ENCODE measurements at places on chromosomes 6 and 20.
A peak's percentile ranks its signal among the peaks of the same experiment; 100 is the strongest.

DNA sequence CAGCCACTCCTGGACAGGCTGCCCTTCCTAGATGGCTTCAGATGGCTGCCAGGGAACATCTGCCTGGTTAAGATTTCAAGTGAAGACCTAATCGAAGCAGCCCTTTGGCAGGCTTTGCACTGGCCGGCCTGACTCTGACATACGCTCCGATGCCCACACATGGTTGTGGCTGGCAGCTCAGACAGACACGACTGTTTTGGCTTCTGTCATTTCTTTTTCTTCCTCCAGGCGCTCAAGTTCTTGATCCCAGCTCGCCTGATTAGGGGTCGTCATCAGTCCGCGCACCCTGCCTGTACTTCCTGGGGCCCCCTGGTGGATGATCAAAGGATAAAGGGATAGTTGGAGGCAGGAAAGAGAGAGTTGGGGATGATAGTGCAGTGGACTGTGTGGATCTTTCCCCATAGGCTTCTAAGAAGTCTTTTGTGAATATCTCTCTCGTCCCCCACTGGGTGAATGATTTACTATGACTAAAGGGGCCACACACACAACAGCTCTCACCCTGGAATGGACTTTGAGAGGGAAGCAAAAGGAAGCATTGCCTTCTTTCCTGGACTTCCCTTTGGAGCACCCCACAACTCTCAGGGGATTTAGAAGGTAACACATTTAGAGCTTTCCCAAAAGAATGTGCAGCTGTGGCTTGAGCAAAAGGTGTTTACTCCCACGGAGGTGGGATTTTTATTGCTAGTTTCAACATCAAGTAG, 21.4 kb upstream of the TRAM2 start:
- peak; percentile 54 for DNase-seq

DNA sequence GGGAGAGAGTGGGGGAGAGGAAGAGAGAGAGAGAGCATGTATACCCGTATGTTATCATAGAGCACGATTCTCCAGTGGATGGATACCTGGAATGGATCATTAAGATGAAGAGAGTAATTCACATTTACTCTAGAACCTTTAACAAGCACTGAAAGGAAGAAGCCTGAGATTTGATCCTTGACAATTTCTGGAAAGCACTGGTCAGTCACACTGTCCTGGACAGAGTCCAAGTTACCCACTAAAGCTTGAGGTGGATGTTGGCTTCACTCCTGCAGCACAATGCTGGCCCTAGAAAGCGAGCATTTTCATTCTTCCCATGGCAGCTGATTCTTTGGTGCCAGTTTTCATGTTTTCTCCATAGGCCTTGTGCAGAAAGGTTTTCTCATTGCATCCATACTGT, 25.6 kb downstream of the NFYA start:
- no peak for DNase-seq

DNA sequence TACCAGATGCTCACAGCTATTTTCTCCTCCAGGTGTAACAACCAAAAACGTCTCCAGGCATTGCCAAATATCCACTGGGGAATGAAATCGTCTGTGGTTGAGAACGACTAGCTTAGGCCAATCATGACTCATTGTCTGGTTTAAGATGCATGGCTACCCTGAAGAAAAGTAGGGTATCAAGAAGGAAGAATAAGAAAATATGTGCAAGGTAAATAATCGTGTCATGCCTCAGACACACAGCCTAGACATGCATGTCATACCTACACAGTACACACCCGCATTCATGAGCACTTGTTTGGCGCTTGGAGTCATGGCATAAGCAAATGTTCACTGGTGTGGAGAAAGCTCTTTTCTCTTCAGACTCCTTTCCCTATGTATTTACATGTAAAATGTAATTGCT, 745.7 kb downstream of the MAFB start:
- DNase-seq: no peak

DNA sequence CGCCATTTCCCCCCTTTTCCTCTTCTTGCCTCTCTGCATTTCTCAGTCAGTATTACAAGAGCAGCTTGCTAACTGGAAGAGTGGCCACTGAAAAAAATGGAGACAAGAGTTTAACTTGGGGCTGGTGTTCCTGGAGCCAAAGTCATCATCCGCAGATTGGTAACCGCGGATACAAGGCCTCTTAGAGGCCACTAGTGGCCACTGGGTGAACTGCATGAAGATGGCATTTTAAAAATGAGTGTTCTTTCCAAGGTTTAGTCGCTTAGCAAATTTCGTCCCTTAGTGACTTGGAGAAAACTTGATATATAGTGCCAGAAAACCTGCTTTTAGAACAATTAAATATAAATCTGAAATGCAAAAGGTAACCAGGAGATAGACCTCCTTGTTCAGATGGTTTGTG, 4.8 kb downstream of the F13A1 start:
- DNase-seq: peak; percentile 50

- DNase-seq: no peak
These were observed 14.7 kb upstream of the LAMA4 start for GRCh38 chr6:112269114-112269513.

DNA sequence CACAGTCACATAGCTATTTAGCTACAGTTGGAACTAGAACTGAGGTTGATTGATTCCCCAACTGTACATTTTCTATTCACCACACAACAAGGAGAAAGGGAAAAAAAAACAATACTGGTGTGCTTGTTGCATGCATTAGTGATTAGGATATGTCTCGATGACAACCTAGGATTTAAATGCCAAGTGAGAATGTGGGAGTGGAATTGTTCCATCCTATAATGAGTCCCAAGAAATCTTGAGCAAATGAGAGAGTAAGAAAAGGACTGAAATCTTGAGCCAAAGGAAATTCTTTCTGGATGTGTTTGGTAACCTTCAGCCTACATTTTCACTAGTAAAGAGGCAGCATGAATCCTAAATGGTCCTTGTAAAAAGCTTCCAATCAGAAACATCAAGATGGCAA, 232.7 kb downstream of the HIVEP2 start:
- no peak for DNase-seq

- no peak for DNase-seq
These were observed 4.6 kb upstream of the CABLES2 start for GRCh38 chr20:62411479-62412193.

- DNase-seq: no peak
These were observed 13.9 kb upstream of the SIRPA start for GRCh38 chr20:1881240-1881835.

DNA sequence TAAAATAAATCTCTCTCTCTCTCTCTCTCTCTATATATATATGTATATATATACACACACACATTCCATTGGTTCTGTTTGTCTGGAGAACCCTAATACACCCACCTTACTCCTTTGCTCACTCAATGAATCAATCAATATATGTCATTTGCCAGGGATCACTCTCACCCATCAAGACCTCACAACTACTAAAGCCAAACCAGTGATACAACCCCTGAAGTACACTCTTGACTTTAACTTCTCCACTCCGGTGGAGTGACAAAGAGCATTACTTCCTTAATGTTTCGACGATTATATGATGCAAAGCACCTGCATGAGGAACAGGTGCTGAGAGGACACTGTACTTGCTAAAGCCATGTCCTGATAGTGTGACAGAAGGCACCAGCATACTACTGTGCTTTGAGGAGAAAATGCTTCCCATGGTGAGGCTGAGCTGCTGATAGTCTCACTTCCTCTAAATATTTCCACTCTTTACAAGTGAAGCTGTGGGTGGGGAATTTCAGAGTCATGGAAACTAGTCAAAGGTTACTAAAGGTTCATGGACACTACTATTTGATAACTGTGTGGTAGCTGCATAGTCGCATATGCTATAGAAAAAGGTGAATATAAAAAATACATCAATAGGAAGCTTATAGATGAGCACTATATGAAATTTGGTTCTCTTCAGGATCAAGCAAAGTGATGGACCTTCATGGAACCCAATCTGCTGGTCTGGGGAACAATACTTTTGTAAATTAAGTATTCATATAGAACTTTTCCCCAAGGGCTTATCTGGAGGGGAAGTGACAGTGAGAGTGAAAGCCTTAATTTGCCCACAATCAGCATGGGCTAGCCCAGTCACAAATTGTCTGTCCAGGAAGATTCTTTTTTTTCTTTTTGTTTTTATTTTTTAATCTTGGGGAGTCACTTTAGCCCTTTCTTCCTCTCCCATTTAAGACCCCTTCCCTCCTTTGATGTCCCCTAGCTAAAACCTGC, 141.9 kb upstream of the NEDD9 start:
- peak; percentile 32 for DNase-seq

- no peak for DNase-seq
These were observed 41.5 kb downstream of the GCM1 start for GRCh38 chr6:53107091-53107490.

GRCh38 chr6:135638108-135638507, 140.6 kb upstream of the AHI1 start:
- no peak for DNase-seq

- DNase-seq: no peak
These were observed 613.6 kb downstream of the UTRN start for GRCh38 chr6:144898741-144899140.

GRCh38 chr6:73079611-73079955, 145.7 kb downstream of the KHDC1L start:
- no peak for DNase-seq

Measured in activated T-cell treated with anti-CD3 and anti-CD28 coated beads, Interleukin-2, amount 50 U/mL, for 48 hours (primary cell).